NCI-H510A treated with DMSO at 0.1 percent for 48 hours (cell line): ENCODE measurements at places on chromosomes 1 and 21.

- no peak for DNase-seq
Measured at GRCh38 chr1:110702260-110702659, 27.5 kb upstream of the KCNA3 start.

DNA sequence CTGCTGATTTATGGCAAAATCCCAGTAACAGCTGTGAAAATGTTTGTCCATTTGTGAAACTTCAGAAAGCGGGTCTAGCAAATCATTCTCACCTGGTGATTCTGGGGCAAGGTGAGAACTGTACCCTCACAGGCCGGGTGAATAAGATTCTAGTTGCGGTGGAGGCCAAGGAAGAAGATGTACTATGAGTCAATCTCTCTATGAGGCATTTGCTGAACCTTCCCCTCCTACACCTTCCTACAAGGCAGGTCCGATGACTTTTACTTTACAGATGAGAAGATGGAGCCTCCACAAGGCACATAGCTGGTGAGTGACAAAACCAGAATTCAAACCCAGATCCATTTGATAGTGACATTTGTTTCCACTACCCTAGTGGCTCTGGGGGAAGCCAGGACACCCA lies 72.7 kb downstream of the BACH1 start:
- no peak for DNase-seq

DNA sequence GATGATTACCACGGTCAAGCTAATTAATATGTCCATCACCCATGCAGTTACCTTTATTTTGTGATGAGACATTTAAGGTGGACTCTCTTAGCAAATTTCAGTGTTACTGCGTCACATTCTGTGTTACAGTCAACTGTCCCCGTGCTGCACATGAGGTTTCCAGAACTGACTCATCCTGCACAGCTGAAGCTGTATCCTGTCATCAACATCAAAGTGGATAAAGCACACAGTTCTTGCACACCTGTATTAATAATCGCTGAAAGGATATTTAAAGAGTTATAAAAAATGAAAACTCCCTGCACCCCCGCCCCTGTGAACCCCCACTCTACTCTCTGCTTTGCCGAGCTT lies 3.4 kb upstream of the KRTAP10-5 start:
- DNase-seq, result no peak

DNA sequence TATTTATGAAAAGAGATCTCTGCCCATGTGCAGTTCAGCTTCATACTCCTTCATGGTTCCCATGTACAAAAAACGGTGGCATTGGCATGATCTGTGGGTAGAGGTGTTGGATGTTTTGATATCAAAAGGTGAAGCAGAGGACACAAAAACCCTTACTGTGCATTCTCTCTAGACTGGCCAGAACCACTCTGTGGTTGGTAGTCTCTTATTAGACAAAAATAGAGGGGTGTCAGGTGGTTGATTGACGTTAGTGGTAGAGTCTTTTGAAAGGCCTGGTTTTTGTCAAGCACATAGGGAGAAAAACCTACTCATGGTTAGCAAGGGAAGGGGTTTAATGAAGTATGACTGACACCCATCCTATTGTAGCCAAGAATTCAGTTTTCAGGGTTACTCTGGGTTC lies 400.0 kb upstream of the TMPRSS15 start:
- DNase-seq, result no peak

- no peak for DNase-seq
Measured at GRCh38 chr1:66243548-66244130, 290.3 kb upstream of the SGIP1 start.

DNA sequence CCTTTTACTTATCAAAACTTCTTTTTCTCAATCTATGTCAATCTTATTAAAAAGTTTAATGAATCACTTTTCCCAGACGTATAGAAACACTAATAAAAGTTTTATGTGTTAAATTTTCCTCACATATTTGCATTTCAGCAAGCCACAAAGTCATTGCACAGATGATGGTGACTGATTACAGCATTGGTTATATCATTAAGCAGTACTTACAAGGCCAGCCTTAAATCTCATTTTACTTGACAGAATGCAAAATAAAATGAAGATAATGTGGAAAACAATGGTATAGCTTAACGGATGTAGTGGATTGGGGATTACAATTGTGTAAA lies 39.5 kb downstream of the TMEM200B start:
- no peak for DNase-seq

DNA sequence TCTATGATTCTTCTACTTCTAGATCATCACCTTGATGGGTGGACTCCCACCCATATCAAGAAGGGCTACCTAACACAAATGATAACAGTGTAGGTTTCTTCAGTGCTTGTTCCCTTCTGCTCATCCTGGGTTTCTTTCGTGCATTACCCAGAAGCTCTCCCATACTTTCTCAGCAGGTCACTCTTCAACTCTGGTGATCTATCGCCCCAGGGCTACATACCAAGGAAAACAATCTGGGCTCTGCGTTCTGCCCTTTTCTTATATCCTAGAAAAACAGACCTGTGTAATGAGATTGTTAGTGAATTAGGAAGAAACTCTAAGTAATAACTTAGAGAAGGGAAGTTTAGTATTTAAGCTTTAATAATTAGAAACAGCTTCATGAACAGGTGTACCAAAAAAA lies 370.6 kb upstream of the SPAG17 start:
- DNase-seq, result no peak

DNA sequence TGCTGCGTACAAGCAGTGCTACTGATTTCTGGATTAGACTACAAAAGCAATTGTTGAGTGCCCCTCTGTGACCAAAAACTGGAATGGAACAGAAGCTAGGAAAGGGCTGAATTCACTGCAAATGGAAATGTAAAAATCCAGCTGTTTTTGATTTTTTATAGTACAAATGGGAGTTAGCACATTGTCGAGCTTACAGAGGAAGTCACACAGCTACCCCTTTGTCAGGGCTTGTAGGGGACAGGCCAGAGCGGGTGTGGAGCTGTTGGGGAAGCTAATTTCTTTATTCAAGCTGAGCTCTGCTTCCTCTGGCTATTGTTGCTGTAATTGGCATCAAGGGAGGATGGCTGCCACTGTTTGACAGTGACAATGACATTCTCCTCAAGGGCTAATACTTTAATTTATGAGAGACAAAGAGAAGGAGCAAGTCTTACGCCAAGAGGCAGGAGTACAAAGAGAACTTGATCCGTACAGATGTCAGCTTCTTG lies 96.1 kb downstream of the SLC35F3 start:
- no peak for DNase-seq

DNA sequence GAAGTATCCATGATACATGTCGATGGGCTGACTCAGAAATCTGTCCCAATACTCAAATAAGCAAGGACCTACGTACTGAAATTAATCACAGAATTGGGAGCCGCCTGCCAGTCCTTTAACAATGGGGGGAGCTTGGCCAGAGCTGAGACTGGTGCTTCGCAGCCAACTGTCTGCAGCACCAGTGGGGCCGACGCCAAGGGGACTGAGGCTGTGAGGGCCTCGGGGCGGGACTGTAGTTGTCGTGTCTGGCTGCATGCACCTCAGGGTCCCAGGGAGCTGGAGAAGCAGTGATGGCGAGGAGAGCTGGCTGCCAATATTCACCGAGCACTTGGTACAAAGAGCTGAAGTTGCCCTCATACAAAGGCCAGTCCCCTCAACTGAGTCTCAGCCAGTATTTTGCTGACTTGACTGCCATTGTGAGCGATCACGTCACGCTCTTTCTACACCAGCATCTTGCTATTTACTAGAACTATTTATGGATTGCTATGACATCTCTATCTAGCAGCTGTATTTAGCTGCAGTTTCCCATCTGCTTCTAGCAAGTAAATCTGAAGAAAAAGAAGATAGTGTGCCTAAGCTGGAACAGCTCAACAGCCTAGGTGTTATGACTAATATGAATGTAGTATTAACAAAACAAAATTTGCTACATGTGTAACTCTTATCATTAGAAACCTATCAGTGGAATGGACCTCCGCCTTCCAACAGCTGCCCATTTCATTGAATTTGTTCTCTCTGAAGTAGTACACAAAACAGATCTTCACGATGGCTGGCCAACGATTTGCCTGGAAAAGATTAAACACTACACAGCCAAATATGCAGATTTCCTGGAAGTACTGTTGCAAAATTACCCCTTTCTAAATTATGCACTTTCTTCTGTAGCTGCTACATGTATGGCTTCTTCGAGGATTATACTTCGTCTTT lies 29.1 kb downstream of the EVI5 start:
- DNase-seq, result no peak

- no peak for DNase-seq
Measured at GRCh38 chr1:199954699-199955098, 72.8 kb upstream of the NR5A2 start.

GRCh38 chr1:220902916-220903315 lies 23.7 kb downstream of the HLX start:
- no peak for DNase-seq
